Activated T-cell treated with anti-CD3 and anti-CD28 coated beads, Interleukin-2, amount 50 U/mL, for 1 hour (primary cell): ENCODE measurements at places on chromosomes 13 and 19.

DNA sequence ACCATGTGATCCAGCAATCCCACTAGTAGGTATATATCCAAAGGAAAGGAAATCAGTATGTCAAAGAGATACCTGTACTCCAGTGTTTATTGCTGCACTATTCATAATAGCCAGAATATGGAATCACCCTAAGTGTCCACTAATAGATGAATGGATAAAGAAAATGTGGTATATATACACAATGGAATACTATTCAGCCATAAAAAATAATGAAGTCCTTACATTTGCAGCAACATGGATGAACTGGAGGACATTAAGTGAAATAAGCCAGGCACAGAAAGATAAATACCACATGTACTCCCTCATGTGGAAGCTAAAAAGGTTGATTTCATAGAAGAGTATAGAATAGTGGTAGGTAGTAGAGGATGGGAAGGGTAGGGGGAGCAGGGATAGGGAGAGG lies 23.5 kb downstream of the BORA start:
- no peak for DNase-seq

- DNase-seq: no peak
Observed at GRCh38 chr13:79936368-79937136, 404.4 kb downstream of the SPRY2 start.

GRCh38 chr19:737591-738093 lies 13.3 kb upstream of the MISP start:
- peak; percentile 64 for DNase-seq

DNA sequence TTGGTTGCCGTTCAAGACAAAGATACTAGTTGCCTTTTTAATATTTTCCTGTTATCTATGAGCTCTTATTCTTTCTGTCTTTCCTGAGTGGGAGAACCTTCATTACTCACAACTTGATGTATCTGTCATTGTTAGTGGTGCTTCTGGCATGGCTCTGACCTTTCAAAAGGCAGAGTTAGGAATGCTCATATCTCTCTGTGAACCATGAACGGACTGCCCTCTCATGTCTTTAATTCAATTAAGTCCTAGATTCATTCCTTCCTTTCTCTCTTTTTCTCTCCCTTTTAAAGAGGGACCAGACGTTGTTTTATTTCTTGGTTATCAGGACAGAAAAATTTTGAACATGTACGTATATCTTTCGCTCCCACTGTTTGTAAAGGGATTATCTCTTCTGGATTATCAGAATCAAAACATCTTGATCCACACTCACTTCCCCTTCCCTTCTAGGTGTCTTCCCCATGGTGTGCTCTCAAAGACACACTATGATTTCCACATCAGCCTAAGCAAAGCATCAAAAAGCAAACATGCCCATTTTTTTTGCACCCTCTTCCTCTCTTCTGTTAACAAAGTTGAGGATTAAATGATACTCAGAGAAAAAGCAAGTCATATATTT lies 90.3 kb downstream of the LRCH1 start:
- no peak for DNase-seq

DNA sequence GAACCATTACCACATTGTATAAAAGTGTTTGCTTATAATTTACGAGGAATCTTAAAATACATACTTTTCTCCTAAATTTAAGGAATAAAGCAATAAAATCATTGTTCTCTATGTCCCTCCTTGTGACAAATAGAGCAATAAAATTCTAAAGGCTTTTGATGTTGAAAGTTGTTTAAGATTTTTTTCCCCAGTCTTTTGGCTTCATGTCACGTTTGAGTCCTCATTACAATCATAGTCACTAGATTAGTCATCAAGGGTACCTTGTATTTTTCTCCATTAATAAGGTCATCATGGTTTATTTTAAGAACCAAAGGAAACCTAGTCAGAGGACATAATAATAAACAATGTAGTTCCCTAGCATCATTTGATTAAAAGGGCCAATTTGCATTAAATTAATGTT lies 3.2 kb downstream of the WBP4 start:
- no peak for DNase-seq

GRCh38 chr19:3075605-3076431 lies 13.5 kb upstream of the TLE5 start:
- DNase-seq: peak; percentile 86

DNA sequence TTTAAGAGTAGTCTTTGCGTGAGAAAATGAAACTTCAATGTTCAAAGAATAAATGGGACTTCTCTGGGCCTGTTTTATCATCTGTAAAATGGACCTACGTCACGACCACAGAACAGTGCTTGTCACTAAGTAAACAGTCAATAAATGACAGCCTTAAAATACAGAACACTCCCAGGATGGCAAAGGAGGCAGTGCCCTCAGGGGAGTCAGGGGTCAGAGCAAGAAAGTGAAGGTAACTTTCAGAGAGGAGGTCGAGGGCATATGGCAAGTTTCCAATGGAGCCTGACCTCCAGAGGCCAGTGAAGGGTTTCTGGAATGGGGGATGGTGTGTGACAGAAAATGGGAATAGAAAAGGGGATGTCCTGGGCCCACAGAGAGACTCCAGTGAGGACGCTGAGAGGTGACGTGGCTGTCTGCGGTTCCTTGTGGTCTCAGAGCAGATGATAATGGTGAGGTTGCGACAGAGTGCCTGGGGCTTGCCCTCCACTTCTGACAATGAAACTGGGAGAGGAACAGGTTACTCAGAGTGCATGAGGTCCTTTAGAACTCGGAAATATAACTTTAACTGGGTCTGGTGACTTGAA lies 91.8 kb downstream of the UBL3 start:
- peak; percentile 54 for DNase-seq

DNA sequence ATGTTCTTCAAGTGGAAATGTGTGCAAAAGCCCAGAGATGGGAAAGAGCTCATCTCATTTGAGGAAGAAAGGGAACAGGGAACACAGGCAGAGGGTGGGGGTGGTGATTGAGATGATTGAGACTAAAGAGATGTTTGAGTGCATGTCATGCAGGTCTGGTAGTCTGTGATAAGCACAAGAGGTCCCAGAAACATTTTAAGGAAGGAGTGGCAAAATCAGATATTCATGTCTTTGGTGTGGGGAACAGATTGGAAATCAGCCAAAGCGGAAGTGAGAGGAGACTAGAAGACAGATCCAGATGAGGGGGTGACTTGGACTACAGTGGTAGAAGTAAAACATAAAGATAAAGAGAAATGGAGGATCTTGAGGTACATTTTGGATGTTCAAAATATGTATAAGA lies 39.4 kb upstream of the DACH1 start:
- no peak for DNase-seq

DNA sequence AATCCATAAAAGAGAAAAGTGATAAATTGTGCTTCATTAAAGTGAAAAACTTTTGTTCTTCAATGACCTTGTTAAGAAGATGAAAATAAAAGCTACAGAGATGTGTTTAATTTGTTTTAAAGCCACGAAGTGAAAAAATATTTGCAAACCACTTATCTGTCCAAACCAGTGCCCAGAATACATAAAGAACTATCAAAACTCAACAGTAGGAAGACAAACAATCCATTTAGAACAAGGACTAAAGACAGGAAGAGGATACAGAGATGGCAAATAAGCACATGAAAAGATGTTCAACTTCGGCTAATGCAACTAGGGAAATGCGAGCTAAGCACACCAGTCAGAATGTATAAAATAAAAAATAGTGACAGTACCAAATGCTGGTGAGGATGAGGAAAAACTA lies 15.0 kb downstream of the GJB6 start:
- no peak for DNase-seq

GRCh38 chr13:44273991-44274770 lies 99.4 kb upstream of the SERP2 start:
- DNase-seq: peak; percentile 40

DNA sequence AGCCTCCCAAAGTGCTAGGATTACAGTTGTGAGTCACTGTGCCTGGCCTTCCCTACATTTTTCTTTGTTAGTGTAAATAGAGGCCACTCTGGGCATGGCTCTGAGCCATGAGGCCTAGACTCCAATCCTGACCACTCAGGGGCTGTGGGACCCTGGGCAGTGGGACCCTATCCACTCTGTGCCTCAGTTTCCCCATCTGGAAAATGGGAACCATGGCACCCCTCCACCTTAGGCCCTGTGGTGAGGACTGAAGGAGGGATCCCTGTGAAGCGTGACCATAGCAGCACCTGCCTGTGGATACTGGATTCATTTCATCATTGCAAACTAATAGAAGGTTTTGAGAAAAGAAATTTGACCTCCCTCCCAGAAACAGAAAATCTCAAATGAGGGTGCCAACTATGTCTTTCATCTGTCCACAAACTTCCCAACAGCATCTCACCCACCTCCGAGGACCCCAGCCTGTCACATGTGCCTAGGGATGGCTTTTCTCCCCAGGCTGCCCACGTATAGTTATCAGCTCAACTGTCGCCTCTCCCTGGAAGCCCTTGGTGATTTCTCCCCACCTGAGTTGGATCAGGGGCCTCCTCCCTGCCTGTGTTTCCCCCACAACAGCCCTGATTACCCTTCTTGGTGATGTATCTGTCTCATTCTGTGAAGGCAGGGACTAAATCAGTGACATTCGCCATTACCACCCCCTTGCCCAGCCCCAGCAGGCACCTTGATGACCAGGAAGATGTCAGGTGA lies 5.6 kb downstream of the ANGPTL8 start:
- DNase-seq: no peak

- DNase-seq: peak; percentile 46
Observed at GRCh38 chr13:40777166-40777808, 6.3 kb upstream of the MRPS31 start.

GRCh38 chr19:45027371-45027770 lies 11.5 kb upstream of the CLASRP start:
- no peak for DNase-seq

GRCh38 chr13:59879281-59879680 lies 284.4 kb downstream of the DIAPH3 start:
- DNase-seq: no peak

- peak; percentile 78 for DNase-seq
Observed at GRCh38 chr19:15264061-15264932, 32.0 kb upstream of the EPHX3 start.

GRCh38 chr19:7340959-7341837 lies 7.5 kb upstream of the ARHGEF18 start:
- peak; percentile 93 for DNase-seq

DNA sequence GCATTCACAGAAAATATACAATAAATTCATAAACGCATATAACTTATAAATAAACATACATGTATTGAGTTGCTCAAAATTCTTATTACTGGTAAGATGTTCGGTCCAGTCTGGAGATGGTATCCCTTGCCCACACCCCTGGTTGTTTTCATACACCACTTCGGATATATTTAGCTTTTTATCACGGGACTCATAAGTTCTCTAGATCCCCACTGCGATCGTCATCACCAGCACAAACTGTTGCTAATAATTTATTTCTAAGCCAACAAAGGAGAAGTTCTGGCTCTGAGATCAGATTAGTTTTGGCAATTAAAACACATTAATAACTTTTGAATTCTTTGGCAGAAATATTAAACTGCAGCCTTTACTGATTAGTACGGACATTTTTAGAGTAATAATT lies 23.0 kb upstream of the SGCG start:
- DNase-seq: no peak

DNA sequence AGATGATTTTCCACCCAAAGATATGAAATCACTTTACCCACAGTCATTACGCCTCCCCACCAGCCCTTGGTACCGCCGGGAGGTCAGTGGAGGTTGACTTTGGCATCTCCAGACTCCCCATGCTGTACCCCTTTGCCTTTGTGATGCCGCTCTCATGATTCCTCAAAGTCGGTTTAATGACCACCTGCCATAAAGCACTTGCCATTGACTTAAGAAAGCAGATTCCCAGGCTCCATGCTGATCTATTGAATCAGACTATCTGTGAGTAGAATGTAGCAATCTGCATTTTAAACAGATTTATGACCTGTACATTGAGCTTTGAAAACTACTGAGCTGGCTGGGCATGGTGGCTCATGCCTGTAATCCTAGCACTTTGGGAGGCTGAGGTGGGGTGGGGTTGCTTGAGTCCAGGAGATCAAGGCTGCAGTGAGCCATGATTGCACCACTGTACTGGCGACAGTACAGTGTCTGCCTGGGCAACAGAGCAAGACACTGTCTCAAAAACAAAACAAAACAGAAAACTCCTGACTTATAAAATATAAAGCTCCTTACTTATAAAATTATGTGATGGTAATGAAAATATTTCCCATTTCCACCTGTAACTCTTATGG lies 235.2 kb downstream of the KLF5 start:
- no peak for DNase-seq

DNA sequence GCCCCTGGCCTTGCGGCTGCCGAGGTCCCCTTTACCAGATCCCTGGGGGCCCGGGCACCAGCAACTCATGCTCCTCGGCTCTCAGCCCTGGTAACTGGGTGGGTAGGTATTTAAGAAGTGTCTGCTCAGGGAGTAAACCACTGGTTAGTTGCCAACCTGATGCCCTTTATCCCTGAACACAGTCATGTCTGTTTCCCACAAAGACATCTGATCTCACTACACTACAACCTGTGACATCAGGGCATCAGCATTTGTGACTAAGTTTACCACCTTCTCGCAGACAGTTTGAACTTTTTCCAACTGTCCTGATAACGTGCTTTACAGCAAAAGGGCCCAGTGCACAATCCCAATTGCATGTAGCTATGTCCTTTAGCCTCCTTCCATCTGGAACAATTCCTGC lies 22.0 kb downstream of the GGACT start:
- no peak for DNase-seq

GRCh38 chr13:75050419-75051046 lies 431.4 kb downstream of the TBC1D4 start:
- no peak for DNase-seq

DNA sequence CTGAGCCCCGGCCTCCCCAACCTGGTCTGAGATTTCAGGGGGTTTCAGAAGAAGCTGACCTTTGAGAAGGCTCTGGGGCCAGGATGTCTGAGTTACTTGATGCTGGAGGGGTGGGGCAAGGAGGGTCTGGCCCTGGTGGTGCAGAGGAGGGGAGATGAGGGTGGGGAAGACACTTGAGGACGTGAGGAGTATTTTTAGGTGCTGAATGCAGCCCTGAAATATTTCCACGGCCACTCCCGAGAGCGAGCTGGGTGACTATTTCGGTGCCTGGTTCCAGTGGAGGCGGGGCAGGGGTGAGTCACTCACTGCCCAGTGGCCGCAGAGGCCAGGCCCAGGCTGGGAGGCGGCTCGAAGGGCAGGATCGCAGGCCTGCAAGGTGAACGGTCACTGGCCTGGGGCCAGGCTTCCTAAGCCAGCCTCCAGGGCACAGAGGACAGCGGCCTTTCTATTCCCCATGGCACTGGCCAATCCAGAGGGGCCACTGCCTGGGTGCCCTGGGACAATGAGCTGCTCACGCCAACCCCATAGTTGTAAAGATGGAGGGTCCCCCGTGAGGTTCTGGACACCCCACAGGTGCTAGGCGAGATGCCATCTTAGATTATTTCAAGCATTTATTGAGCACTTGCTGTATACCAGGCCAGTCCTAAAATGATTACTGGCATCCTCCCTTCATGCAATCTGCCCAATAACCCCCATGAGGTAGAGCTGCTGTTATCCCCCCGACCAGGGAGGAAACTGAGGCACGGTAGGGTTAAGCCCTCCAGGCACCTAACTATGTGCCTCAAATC lies 19.7 kb upstream of the JUND start:
- no peak for DNase-seq

- DNase-seq: no peak
Observed at GRCh38 chr13:40060296-40061007, 405.0 kb downstream of the COG6 start.

GRCh38 chr13:110382229-110382628 lies 75.1 kb downstream of the COL4A2 start:
- DNase-seq: no peak
